ENCODE measurements at places on chromosomes 7 and 10.

DNA sequence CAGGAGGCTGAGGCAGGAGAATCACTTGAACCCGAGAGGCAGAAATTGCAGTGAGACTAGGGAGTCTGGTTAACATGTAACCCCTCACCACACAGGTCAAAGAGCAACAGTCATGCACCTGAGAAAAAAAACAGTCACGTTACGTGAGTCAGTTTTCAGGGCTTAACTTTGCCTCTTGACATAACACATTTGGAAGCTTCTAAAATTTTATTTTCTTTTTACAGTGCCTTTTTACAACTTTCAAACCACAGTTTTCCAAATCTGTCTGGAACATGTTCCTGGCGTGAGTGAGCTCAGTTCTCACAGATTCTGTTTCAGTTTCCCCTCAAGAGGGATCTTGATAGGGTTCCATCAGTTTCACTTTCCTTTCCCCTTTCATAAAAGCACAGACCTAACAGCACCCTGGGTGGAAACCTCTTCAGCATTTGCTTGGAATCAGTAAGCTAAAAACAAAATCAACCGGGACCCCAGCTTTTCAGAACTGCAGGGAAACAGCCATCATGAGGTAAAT lies 4.4 kb downstream of the IFIT3 start:
- DNase-seq: peak; percentile 29

DNA sequence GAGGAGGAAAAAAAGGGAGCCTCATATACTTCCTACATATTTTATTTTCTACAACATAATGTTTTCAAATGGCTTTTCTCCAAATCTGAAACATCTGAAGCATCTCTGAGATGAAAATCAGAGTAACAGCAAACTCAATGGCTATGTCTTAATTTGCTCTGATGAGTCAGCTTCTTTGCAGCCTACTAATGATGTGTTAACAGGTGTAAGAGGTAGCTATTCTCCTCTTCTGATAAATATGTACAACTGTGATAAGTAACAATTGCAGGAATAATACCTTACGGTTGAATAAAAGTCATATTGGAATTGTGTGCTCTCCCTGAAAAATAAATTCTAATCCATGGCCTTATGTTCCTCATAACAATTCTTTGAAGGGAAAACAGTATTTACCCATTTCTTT lies 45.2 kb downstream of the GNAT3 start:
- no peak for DNase-seq

DNA sequence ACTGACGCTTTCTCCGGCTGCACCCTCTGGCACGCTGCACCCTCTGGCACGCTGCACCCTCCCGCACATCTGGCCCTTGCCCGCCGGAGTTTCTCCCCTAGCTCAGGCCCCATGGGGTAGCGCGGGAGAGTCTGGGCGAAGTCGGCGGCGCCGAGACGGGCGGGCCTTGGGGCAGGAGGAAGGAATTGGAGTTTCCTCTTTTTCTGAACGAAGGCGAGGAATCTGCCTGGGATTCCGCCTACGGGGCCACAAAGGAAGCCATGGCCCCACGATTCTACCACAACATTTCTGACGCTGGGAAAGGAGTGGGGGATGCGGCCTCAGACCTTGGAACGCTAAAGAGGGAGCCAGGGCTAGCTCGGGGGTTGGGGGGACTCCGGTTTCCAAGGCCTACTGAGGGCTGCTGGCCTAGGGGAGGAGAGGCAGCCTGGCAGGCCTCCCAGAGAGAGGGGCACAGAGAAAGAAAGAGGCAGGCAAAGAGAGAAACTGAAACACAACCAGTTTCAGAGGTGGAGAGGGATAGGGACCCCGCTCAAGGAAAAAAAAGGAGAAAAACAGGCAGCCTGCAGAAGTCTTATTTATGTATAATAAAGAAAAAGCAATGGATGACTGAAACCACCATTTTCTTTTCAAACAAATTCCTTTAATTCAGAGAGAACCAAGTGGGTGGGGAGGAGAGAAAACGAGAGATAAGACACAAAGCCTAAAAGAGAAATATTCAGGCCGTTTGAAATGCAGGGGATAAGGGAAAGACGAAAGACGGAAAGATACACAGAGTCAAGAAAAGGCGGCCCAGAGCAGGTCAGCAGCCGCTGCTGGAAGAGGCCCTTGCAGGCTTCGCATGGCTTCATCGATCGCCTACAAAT lies 4.3 kb downstream of the TLX1 start:
- no peak for DNase-seq

- DNase-seq: no peak
These were observed 24.6 kb upstream of the TMEM273 start for GRCh38 chr10:49212783-49213182.

DNA sequence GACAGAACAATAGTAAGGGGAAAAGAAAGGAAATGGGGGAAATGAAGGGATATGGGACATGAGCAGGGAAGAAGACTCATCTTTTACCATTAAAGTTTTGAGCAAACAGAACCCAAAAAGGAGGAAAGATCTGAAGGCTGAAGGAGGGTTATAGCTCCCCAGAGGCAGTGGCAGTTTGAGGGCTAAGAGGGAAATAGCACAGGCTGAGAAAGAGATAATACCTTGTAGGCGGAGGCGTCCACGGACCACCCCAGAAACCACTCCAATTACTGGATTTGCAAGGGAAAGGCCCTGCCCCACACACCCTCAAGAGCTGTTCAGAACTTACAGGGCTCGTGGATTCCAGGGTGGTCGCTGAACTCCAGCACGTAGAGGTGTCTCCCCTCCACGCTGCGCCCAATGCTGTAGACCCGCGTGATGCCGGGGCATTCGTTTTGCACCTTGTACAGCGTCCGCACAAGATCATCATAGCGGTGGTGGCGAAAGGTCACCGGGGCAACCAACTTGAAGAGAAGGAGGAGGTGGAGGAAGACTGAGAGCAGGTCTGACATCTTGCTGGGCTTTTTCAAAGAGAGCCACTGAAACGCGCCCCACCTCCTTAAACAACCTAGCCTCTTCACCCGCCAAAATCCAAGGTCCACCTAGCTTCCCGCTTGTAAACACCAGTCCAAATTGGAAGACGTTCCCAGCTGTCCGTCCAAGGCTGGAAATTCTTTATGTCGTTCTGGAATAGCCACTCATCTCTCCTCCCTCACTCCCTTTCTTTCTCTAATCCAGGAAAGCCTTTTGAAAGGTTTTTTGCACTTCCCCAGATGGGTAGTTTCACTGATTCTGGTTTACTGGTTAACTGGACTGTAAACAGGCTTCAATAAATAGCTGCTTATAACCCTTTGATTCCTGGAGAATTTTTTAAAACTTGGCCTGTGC lies at the start of gene CPN1:
Gene CPN1 (minus strand): TSS at position 795 of the 927 bp plus-strand sequence. CDS start 244 bp downstream, at position 551.
- DNase-seq: no peak

- no peak for DNase-seq
These were observed 110.2 kb downstream of the DLG5 start for GRCh38 chr10:77816311-77816710.

DNA sequence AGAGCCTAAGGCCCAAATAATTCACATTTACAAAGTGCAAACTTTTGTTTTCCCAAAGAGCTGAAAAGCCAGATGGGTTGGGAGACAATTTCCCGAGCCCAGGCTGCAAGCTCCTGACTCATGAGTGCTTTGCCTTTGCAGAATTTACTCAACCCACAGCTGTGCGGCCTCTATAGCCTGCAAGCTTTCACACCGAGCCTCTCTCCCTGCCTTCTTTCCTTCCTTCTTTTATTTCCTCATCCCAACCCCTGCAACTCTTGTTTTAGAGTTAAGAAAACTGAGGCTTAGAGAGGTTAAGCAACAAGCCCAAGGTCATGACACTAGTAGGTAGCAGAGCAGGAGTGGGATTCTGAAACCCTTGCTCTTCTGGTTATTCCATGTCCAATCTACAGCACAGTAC lies 203.0 kb upstream of the GPR26 start:
- no peak for DNase-seq

GRCh38 chr7:108406222-108406890 lies 49.9 kb downstream of the NRCAM start:
- no peak for DNase-seq

GRCh38 chr10:59333701-59334100 lies 28.6 kb downstream of the FAM13C start:
- no peak for DNase-seq

- DNase-seq: peak; percentile 50
These were observed 20.8 kb downstream of the HYCC1 start for GRCh38 chr7:22992874-22993840.

DNA sequence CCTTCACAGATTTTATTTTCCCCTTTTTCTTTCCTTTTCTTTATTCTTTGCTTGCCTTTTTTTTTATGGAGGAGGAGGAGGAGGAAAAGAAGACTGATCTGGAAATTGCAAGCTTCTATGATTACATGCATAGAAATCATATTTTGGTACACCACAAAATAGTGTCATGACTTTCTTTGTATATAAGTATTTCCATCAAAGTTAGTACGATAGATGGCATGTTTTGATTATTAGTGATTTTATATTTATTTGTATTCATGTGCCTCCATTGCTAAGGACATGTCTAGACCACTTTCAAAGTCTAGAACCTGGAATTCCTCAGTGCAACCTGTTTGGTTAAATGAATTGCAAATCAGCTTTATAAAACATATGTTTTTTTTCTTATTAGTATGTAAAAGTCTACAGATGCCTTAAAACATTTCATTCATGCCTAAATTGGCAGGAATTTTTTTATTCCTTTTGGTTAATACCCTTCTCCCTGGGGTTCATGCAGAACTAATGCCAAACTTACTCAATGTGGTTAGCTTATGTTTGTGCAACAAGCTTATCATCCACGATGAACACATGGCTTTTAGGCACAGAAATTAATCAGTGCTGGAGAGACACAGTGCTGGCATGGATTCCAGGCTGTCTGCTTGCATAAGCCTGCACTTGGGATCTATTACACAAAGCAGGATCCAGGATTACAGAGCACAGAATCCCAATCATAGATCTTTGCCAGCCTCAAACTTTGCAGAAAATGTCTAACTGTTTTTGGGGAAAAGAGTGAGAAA lies 213.1 kb downstream of the CHRM2 start:
- DNase-seq: no peak

GRCh38 chr10:59577984-59578383 lies 131.7 kb downstream of the SLC16A9 start:
- DNase-seq: no peak

DNA sequence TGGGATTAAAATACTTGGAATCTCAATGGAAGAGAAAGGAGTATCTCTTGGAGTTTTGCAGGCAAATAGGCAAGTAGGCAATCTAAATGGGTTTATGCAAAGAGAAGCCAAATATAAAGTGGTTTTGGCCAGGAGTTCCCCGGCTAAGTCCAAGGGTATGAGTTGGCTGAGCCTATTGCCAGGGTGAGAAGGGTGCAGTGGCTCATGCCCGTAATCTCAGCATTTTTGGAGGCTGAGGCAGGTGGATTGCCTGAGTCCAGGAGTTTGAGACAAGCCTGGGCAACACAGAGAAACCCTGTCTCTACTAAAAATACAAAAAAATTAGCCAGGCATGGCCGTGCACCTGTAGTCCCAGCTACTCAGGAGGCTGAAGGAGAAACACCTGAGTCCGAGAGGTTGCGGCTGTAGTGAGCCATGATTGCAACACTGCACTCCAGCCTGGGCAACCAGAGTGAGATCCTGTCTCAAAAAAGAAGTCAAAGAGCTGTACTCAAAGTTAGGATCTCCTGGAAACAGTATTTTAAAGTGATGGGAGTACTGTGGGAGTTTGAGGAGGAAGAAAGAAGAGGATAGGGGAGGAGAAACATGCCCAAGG lies 130.4 kb upstream of the RAB18 start:
- no peak for DNase-seq

GRCh38 chr10:116254422-116255155 lies 18.4 kb downstream of the GFRA1 start:
- no peak for DNase-seq

DNA sequence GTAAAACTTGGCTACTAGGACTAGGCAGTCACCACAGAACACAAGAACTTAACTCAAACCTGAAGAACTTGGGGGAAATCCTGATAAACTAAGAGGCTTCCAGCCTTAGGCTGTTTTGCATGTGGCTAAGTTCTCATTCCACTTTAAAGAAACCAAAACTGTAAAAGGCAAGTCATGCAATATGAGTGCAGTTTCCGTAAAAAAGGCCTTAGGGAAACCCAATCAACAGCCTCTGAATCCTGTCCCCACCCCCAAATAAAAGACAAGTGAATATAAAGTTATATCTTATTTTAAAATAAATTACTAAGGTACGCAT lies 95.1 kb downstream of the USP6NL start:
- no peak for DNase-seq

DNA sequence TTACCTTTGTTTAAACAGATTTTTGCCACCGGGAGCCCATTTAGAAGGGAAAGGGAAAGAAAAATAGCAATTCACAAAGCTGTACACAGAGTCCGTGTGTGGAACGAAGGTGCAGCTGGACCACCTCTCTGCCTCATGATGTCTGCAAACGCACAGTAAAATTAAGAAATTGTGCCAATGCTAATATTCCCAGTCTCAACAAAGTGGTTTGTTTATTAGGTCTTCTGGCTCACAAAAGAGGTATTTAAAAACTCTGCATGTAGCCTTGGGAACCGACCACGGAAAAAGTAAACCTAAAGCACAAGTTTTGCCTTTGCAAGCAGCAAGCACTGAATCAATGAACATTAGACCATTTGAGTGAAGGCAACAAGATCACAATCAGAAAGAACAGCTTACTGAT lies 57.7 kb downstream of the CREB3L2 start:
- DNase-seq: no peak

DNA sequence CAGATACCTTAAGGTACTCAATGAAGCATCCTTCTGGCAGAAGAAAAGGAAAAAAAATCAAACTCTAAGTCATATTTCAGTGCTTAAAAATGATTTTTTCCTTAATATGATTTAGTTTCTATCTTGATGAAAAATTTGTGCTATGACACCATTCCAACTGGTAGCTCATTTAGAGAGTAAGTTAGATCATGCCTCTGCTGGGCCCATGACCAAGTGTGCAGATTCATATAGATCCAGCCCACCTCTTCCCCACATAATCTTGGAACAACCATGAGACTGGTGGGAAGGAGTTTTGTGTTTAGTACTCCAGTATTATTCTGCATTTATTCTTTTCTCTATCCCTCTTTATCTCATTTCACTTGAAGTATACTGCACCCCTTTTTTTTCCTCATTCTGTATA lies 908.3 kb downstream of the KCNMA1 start:
- no peak for DNase-seq

- DNase-seq: no peak
These were observed 18.1 kb upstream of the SORBS1 start for GRCh38 chr10:95579292-95579691.

DNA sequence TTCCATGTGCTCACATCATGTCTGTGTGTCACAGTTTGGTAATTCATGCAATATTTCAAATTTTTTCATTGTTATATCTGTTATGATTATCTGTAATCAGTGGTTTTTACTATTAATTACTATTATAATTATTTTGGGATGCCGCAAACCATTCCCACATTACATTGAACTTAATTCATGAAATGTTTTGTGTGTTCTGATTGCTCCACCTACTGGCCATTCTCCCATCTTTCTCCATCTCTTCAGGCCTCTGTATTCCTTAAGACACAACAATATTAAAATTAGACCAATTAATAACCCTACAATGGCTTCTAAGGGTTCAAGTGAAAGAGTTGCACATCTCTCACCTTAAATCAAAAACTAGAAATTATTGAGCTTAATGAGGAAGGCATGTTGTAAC lies 398.5 kb downstream of the PCDH15 start:
- no peak for DNase-seq
